GM23338 (cell line): ENCODE measurements at places on chromosomes 6 and 20.
A peak's percentile ranks its signal among the peaks of the same experiment; 100 is the strongest.

- no peak for DNase-seq
These were observed 70.9 kb downstream of the ATP9A start for GRCh38 chr20:51697096-51697826.

DNA sequence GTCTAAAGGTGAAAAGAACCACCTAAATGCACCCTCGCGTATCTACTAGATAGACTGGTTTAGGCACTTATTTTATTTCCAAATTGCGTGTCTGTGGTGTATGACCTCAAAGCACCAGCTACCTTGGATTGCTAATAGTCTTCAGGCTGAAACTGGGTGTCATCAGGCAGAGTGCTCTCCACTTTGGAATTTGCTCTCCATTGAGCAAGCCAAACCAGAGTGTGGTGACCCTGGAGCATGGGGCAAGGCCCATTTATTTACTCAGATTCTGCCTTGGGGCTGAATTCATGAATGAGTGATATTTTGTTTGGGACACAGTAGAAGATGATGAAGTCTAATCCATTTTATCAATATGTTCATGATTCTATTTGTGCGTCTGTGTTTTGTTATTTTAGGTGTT lies 812.8 kb upstream of the SLC35B3 start:
- no peak for DNase-seq

DNA sequence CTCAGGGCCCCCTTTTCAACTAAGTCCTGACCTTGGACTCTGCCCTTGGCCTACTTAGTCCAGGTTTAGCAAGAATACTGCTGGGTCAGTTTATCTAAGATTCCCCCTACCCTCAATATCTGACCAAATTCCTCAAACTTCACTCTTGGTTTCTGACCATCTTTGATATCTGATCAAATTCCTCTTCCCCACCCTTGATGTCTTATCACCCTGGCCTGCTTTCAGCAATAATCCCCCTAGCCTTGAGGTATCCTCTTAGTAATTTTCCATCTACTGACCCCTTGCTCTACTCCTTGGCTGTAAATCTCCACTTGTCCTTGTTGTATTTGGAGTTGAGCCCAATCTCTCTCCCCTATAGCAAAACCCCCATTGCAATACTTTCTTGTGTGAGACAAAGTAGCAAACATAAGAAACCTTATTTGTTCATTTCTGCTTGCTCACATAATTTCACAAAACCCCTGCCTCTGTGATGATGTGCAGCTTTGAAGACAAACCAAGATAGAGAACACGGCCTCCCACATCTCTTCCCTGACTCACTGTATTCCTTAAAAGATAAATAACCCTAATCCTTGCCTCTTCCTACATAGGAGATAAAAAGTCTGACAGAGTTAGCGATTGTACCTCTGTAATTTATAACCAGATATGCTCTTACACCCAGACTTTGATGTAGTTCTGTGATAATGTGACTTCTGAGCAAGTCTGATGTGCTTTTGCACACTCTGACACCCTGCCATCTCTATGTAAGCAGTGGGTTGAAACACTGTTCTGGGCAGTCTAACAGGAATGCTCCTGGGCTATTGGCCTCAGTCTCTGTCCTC lies 13.8 kb upstream of the IYD start:
- no peak for DNase-seq

DNA sequence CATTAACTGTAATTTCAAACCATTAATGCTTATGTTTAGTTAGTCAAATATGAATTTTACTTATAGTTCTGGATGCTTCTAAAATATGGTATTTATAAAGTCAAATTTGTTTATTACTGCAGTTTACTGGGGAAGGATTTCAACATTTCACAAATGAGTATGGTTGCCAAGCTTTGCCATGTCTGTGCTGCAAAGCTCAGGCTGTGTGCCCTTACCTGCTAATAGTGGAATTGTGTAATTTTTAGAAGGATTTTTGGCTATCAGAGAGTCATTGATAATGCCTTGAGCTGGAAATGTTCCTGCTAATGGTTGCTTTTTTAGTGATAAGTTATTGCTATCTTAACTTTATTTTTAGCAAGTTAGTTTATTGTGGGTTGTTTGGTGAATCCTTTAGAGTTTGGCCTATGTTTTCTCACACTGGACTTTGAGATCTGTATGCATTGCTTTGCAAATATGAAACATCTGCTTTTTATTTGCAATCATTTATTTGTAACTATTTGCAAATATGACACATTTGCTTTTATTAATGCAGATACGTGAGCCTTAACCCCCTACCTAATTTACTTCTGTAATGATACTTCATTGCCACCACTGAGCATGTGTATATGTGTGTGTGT lies 105.8 kb downstream of the CD109 start:
- no peak for DNase-seq

GRCh38 chr6:44653761-44654218 lies 266.3 kb downstream of the CDC5L start:
- no peak for DNase-seq

DNA sequence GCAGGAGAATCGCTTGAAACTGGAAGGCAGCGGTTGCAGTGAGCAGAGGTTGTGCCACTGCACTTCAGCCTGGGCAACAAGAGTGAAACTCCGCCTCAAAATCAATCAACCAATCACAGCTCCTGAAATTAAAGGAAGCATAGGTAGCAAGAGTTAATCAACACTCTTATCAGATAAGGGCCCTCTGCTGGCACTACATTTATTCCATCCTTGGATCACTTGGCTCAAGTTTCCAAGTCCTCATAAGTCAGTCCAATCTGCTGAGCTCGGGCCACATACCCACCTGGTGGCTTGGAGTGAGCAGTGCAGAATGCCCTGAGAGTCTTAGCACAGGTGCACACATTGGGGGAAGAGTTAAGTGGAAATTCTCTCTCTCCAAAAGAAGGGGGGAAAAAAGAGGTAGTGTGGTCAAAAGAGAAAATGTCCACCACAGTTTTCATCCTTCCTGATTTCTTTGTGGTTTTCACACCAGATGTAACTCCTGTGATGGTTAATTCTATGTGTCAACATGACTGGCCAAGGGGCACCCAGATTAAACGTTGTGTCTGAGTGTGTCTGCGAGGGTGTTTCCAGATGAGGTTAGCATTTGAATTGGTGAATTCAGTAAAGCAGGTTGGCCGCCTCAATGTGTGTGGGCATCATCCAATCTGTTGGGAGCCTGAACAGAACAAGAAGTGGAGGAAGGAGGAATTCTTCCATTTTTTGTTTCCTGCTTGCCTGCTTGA lies 14.2 kb upstream of the FAM8A1 start:
- peak; percentile 81 for DNase-seq

DNA sequence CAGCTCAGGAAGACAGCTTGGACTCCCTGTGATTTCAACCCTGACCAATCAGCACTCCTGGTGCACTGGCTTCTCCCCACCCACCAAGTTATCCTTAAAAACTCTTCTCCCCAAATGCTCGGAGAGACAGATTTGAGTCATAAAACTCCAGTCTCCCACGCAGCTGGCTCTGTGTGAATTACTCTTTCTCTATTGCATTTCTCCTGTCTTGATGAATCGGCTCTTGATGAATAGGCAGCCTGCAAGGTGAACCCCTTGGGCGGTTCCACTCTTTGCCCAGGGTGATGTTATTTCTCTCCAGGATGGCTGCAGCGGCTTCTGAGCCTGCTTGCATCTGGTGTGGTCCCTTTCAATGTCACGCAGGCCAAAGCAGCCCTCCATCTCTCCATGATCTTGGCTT lies 12.4 kb downstream of the SLC52A3 start:
- DNase-seq = no peak

DNA sequence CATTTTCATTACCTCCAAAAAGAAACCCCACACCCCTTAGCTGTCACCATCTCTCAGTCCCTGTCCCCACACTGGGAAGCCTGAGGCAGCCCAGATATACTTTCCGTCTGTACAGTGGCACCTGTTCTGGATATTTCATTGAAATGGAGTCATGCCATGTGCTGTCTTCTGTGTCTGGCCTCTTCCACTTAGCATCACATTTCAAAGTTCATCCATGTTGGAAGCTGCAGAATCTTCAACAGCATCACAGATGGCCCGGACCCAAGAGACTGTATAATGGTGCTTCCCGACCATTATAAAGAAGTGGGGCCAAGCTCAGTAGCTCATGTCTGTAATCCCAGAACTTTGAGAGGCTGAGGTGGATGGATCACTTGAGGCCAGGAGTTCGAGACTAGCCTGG lies 58.4 kb downstream of the DLGAP4 start:
- DNase-seq = no peak

DNA sequence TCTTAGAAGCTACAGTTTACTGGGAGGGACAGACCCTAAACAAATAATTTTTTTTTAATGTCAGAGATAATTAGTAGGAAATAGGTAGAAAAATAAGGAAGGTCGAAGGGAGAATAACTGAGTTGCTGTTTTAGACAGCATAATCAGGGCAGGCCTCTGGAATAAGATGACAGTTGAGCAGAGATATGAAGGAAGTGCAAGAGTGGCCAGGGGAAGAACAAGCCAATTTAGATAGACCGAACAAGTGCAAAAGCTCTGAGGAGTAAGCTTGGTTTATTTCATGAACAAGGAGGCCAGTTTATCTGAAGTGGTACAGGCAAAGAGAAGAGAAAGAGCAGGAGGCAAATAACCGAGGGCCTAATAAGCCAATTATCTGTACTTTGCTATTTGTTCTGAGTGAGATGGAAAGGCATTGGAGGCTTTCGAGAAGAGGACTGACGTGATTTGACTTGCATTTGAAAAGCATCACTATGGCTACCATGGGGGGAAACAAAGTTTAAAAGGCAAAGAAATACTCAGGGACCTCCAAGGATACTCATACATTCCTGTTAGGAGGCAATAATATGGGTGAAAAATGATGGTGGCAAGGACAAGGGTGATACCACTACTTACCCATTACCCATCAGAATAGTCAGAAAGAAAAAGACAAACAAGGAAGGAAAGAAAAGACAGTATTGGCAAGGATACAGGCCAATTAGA lies 19.7 kb downstream of the PROCR start:
- DNase-seq = no peak

- DNase-seq = no peak
These were observed 239.9 kb downstream of the HIVEP2 start for GRCh38 chr6:142705054-142705453.

GRCh38 chr6:148973538-148974208 lies 226.8 kb downstream of the UST start:
- DNase-seq = peak; percentile 68

DNA sequence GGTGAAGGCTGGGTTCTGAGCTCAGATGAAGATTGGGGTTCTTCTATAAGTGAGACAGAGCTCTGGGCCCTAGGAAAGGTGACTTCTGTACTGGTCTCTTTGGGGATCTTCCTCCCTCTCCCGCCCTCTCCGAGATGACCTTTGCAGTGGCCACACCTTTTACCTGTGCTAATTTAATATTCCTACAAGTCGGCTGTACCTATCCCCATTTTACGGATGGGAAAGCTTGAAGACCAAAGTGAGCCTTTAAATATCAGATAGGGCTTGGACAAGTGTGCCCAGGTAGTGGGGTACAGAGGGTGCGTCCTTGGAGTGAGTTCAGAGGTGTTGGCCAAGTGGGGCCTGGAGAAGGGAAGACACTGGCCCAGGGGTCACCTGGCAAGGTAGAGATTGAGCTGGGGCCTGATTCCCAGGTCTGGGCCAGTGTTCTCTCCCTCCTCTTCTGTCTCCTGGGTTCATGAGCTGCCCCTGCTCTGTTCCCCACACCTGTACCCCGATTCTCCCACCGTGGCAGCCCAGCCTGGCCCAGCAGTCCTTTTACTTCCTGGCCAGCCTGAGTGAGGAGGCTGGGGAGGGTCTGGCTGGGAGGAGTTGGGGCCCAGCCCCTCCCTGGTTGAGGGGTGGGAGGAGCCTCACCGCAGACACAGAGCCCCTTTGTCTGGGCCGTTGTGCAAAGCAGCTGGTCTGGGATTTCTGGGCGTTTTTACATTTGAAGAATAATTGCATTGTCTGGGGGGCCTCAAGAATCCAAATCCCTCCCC lies 152.1 kb upstream of the RNF24 start:
- peak; percentile 54 for DNase-seq

- DNase-seq = peak; percentile 3
These were observed 4.7 kb upstream of the NPBWR2 start for GRCh38 chr20:64111841-64112641.
